Left renal cortex interstitium (tissue), 4 donors: ENCODE measurements at places on chromosomes 12 and 14.

DNA sequence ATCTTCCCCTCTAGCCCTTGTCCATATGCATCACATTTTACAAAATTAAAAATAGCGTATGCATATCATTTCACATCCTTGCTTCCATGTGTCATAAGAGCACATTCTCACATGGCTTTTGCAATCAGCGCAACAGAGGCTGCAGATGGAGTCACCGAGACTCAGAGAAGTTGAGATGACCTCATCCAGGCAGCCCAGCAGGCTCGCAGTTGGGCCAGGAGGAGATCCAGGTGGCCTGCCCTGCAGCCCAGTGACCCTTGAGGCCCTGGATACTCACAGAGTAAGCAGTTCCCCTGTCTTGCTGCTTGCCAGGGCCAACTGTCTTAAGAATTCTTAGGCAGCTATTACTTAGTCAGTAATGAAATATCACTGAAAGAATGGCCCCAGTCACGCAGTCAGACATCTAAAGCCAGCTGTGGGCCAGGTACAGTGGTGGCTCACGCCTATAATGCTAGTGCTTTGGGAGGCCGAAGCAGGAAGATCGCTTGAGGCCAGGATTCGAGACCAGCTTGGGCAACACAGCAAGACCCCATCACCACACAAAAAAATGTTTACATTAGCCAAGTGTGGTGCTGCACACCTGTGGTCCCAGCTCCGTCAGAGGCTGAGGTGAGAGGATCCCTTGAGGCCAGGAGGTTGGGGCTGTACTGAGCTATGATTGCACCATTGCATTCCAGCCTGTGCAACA lies 9.1 kb downstream of the CAMKK2 start:
- DNase-seq, result no peak

DNA sequence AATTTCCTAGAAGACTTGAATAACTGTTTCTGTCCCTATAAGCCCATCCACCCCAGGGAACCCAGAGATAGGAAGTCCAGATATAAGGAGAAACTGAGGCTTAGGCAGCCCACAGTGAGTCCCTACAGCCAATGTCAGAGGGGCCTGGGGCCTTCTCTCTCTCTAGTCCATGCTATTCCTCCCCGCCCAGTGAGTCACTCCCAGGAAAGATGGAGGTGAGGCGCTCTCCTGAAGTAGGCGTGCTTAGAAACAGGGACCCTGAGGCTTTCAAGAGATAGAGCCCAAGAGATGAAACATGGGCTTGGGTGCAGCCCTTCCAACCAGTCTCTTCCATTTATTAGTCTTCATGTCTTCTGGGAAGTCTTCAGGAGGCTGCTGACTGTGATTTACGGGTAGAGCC lies 2.3 kb upstream of the SMUG1 start:
- no peak for DNase-seq

DNA sequence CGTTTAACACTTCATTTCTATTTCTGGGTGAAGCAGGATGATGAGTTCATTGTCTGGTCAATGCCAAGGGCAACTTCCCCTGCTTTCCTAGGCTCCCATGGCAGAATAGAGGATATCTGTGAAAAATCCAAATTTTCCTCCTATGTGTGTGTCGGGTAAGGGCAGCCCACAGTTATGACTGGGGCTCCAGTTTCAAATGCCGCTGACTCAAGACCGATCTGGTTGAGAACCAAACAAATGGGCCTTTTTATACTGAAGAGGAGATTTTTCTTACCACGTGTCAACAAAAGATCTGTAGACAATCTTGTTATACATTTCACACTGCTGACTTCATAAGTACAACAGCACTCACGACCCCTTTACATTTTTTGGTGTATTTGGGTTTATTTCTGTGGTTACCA lies 120.8 kb downstream of the CHST11 start:
- no peak for DNase-seq

DNA sequence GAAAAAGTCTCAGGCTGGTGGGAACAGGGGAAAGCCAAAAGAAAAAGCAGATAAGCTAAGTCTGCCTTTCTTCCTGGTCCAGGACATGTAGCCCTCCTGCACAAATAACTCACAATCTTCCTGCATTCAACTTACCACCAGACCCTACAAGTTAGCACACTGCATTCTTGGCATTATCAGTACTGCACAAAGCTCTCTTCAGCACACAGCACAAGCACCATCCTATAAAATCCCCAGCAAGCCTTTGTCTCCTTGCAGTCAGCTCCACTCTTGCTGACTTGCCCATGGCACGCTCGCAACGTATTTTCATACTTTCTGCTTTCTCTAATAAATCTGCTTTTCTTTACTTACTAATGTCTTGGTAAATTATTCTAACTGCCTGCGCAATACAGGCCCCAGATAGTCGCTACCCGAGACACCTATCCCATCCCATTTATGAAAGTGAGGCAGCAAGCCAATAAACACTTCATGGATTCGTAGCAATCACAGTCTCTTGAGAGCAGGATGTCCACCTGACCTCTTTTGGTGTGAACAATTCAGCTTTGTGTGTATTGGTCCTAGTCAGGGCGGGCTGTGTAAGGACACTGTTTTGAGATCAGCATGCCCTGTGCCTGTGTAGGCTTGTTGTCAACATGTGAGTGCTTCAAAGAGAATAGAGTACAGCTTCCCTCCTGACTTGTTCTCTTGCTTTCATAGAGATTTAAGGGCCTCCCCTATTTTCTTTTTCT lies 49.0 kb downstream of the TMEM117 start:
- no peak for DNase-seq

DNA sequence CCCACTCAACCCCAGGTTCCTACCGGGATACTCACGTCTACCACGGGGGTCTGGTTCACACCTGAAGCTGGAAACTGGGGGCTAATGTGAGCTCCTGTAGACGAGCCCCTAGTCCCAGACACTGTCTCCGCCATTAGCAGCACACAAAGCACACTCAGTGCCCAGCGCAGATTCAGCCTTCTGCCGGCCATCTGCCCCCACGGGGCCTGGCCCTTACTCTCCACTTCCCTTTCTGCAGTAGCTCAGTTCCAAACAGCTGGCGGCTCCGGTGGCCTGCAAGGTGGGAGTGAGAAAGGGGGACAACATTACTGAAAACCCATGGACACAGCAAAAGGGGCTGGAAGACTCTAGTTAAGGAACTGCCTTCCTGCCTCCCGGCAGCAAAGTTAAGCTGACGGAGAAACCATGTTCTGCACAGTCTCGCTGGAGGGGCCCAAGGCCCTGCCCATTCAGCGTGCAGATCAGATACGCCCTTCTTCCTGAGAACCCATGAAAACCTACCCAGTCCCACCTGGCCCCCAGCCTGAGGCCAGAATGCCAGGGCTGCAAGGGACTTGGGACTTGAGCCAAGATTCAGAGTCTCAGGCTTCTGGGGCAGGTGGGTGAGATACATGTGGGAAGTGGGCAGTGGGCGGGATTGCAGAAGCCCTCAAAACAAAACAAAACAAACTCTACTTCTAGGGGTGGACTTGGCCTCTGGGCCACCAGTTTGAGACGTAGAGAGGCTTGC lies 2.1 kb downstream of the SLC8B1 start:
- DNase-seq, result no peak

DNA sequence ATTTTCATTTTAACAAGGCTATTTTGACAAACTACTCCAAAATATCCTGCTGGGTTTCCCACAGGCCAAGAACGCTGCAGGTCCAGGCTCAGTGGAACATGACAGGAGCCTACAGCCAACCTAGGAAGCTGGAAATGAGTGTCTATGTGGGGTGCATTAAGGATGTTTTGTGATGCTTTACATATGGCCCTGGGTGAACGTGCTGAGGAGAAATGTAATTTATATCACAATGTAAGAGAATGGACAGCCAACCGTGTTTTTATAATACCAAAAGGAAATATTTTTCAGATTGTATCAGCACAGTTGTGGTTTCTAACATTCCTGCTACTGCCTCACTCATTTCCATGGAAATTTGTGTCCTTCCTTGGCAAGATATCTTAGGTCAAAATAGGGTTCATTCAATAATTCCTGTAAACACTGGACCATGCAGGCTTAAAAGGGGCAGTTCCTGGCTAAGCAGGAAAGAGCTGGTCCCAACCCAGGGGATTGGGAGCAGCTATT lies 51.5 kb downstream of the ST8SIA1 start:
- no peak for DNase-seq

- DNase-seq, result no peak
Measured at GRCh38 chr12:54294152-54294952, 6.5 kb downstream of the NFE2 start.

- DNase-seq, result no peak
Measured at GRCh38 chr14:30194741-30195148, 267.1 kb upstream of the PRKD1 start.

- no peak for DNase-seq
Measured at GRCh38 chr14:102571043-102571442, 21.4 kb upstream of the RCOR1 start.

DNA sequence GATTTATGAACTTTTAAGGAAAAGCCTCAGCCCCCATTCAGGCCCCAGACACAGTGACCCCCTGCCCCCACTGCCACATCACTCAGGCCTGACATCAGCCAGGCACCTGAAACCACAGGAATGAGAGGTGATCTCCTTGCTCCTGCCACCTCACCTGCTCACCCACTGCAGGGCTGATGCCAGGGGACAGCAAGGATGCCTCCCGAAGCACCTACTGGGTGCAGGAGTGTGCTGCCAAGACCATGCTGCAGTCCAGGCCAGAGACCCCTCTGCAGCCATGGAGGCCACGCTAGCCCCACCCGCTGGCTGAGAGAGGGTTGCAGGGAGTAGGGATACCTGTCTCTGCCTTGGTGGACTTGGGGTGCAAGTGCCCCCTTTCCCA lies 18.6 kb upstream of the KRT7 start:
- DNase-seq, result no peak

GRCh38 chr14:64953661-64954060 lies 11.1 kb upstream of the GPX2 start:
- no peak for DNase-seq

DNA sequence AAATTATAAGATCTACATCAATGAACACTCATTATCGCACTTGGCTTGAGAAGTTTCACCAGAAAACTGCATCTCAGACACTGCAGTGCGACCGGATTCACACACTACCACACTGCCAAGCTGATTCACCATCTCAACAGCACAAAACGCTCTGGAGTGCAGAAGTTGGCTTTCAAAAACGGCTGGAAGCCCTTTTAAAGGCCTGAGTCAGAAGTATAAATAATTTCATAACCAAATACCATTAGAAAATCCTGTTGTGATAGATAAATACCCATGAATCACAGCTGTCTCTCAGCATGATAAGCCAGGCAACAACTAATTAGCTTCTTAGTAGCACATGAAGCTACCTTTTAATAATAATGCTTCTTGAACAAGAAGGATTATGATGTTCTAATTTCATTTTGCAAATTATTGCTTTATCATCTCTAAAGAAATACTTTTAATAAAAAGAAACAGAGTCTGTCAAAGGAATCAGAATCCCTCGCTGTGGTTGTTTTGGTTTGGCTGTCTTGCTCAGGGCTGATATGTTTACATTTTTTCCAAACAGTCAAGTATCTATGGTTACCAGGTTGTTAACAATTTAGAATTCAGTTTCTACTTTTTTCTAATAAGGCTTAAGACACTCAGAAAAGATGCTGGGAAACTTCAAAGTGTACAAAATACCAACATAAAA lies 51.2 kb downstream of the SLC2A13 start:
- DNase-seq, result no peak

GRCh38 chr12:43406801-43407200 lies 145.2 kb downstream of the ADAMTS20 start:
- DNase-seq, result no peak
